Cardiac septum (tissue), 1 donor: ENCODE measurements at places on chromosomes 3 and 15. TPM values are rescaled to one million over a fixed set of nuclear protein-coding genes. Genes with fewer than 3 reads are reported as not detected.

- no peak for DNase-seq
Measured at GRCh38 chr3:14206548-14207177, 28.0 kb downstream of the LSM3 start.

- DNase-seq = no peak
Measured at GRCh38 chr15:76200641-76201105, 110.6 kb downstream of the ETFA start.

GABRB3 gene
- total RNA-seq = 2.7 TPM

BCL2A1 gene
- 1.1 TPM for total RNA-seq

DNA sequence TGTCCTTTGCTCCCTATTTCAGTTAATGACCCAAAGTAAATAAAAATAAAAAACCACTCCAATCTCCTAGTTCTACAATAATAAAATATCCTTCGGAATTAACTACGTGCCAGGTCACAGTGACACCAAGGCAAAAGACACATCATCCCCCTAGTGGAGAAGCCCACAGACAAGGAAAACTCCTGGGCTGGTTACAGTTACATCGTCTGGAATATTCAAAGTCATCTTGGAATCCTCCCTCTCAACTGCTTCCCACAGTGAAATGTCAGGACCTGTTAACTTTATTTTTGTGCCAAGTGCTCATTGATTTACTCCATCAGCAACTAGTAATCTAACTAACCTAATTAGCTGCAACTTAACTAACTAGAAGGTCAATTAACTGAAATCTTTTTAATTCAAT, 349.3 kb downstream of the MAGI1 start:
- DNase-seq = no peak

GRCh38 chr3:180700941-180701340, 21.7 kb upstream of the CCDC39 start:
- DNase-seq = no peak

PPP2R3A gene
- total RNA-seq = 82.8 TPM

ALG3 gene
- 14.1 TPM for total RNA-seq

ANKUB1 gene
- not detected for total RNA-seq

DOCK3 gene
- total RNA-seq = 6.1 TPM

GRCh38 chr15:60605879-60606307, 127.0 kb upstream of the ICE2 start:
- no peak for DNase-seq

HYAL1 gene
- total RNA-seq = 51.6 TPM

GRCh38 chr3:45832699-45833098, 9.2 kb downstream of the LZTFL1 start:
- no peak for DNase-seq

DNA sequence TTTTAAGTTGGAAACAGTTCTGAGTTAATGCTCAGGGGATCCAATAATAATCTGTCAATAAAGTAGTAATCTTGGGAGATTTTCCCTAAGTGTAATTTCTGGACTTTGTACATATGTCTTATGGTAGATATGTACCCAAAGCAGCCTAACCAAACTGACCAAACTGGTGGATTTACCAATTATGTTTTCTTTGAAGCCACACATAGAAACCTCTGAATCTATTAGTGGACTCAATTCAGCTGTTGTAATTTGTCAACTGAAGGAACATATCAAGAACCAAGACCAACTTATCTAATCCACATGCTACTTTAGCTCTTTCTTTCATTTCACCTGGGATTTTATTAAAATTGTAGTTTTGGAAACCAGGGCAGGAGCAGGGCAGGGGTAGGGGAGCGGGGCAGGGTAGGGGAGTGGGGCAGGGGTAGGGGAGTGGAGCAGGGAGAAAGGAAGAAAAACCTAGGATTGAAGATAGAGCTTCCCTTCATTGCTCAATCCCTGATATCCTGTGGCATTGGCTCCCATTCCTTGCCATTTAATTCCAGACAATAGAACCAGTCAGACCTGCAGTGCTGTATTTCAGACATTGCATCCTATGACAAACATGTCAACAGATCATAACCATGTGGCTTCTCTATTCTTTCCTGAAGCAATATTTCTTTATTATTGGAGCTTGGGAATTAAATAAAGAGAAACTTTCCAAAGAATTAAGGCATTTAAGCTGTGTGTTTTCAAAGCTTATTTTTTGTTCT, 101.8 kb downstream of the NFKBIZ start:
- no peak for DNase-seq

GRCh38 chr3:153746211-153746610, 375.0 kb upstream of the ARHGEF26 start:
- no peak for DNase-seq

- no peak for DNase-seq
Measured at GRCh38 chr15:36117296-36117787, 462.1 kb upstream of the CDIN1 start.

DNA sequence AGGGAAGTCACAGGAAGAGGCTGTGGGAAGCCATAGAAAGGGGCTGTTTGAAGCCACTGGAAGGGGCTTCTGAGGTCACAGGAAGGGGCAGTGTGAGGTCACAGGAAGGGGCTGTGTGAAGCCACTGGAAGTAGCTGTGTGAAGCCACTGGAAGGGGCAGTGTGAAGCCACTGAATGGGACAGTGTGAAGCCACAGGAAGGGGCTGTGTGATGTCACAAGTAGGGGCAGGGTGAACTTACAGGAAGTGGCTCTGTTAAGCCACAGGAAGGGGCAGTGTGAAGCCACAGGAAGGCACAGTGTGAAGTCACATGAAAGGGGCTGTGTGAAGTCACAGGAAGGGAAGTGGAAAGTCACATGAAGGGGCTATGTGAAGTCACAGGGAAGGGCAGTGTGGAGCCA, 33.1 kb downstream of the GASK1A start:
- no peak for DNase-seq

GRCh38 chr15:65328506-65329287, 24.2 kb downstream of the RNU5B-1 start:
- no peak for DNase-seq

DNA sequence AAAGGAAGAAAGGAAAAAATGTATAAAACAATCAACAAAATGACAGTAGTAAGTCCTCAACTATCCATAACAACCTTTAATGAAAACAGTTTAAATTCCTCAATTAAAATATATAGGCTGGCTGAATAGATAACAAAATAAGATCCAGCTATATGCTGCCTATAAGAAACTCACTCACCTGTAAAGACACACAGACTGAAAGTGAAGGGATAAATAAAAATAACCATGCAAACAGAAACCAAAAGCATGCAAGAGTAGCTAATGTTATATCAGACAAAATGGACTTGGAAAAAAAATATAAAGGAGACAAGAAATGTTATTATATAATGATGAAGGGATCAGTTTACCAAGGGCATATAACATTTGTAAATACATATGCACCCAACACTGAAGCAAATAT, 51.2 kb downstream of the AP4E1 start:
- no peak for DNase-seq

DNA sequence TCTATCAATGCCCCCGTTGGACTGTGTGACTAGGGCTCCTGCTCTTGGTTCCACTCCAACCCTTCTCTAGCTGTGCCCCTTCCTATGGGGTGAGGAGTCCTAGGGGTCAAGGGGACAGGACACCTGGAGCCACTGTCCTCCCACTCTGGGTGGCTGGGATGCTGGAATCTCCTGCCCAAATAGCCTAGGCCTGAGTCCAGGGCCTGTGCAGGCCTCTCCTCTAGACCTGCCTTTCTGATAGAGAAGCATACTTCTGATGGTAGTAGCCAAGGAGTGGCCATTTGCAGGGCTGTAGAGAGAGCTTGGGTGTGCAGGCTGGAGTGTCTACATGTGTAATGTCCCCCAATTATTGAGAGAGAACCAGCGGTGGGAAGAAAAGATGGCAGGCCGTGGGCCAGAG, 54.2 kb downstream of the ITGA11 start:
- DNase-seq = peak; percentile 53

GRCh38 chr3:127214975-127215374, 22.0 kb downstream of the PRR23E start:
- no peak for DNase-seq

ADPGK gene
- total RNA-seq = 11.1 TPM

GRCh38 chr3:37668818-37669610, 192.7 kb upstream of the CTDSPL start:
- DNase-seq = peak; percentile 81

UBA7 gene
- 20.0 TPM for total RNA-seq

DNA sequence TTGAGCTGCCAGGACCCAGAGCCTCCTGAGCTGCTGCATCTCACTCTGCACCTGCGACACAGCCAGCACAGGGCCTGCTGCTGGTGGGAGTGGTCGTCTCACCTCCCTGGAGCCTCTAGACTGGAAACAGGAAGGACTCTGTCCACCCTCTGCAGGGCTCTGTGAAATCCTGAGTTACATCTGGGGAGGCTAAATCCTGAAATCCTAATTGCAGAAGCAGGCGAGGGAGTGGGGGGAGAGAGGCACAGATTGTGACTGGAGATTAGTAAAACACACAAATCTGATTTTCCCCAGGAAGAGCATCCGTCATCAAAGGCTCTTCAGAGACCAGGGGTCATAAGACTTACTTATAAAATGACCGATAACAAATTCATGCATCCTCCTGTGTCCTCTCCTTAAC, 31.6 kb upstream of the GABRG3 start:
- DNase-seq = no peak

CCDC39 gene
- not detected for total RNA-seq

DNA sequence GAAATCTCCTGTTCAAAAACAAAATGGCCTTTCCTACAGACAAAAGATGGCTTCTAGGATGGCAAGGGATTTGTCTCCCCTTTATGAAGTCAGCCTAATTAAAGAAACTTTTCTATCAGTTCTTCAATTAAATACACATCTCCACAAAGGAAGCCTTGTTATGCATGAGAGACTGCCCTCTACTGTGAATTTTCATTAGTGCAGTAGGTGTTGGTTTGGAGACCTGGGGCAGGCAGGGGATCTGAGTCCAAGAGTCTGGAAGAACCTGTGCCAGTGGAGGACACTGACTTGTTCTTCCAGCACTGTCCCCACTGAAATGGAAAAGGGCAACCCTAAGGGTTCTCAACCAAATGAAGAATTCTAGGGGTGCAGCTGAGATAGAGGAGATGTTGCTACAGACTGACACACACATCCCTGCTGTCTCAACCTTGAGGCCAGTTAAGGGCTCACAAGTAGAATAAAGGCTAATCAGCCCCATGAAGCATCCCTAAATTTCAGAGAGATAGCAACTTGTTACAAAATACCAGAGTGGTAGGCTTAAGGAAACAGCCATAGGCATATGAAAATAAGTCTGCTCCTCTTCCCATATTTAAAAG, 174.0 kb upstream of the PRICKLE2 start:
- DNase-seq = no peak

DNA sequence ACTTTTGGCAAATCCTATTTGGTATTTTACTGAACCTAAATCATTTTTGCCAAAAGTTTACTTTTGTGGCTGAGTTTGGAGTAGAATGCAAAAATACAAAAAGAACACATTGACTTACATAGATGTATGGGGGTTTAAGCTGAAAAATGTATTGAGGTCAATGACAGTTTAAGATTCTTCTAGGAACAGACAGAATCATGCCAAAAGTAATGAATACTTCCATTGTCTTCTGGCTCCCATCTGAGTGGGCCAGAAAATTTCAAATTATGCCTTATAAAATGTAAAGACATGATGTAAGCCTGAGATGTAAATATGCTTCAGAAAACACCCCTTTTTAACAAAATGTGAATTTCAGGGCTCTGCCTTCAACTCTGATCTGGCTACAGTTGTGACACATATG, 375.1 kb upstream of the DPH6 start:
- no peak for DNase-seq

FBXO40 gene
- 147 TPM for total RNA-seq

ZNF197 gene
- total RNA-seq = 13.6 TPM

- no peak for DNase-seq
Measured at GRCh38 chr3:67620869-67621268, 33.5 kb downstream of the SUCLG2 start.

DNA sequence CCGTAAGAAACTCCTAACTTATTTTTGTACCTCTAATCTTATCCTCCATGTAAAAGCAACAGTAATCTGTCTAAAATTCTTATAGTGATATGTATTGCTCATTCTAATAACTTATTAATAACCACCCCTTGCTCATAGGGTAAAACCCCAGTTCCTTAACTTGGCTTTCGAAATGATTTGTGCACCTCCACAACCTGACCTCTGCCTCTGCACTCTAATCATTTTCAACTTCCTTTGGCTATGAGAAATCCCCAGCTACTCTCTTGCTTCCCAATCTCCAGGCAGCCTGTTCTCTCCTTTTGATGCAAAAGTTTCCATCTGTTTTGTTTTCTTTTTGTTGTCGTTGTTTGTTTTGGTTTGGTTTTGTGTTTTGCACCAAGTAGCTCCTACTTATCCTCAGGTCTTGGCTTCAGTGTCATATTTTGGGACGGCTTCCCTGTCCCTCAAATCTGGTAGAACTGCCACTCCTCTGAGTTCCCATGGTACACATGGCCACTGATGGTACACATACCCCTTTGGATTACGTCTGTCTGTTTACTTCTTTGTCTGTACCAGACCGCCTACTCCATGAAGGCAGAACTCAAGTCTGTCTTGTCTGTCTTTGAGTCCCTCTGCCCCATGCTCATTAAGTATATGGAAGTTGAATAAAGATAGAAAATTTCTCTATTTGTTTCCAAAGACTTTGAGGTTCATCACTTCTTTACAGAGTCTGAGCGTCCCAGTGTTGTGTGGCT, 105.6 kb upstream of the TGFBR2 start:
- DNase-seq = no peak

SLC22A13 gene
- 0.22 TPM for total RNA-seq

USF3 gene
- total RNA-seq = 16.3 TPM

GREM1 gene
- total RNA-seq = 0.59 TPM

CCDC54 gene
- total RNA-seq = not detected

- peak; percentile 95 for DNase-seq
Measured at GRCh38 chr3:126355777-126356372, 1.3 kb downstream of the KLF15 start.

GRCh38 chr3:86175051-86175536, 815.9 kb downstream of the VGLL3 start:
- DNase-seq = no peak

DNA sequence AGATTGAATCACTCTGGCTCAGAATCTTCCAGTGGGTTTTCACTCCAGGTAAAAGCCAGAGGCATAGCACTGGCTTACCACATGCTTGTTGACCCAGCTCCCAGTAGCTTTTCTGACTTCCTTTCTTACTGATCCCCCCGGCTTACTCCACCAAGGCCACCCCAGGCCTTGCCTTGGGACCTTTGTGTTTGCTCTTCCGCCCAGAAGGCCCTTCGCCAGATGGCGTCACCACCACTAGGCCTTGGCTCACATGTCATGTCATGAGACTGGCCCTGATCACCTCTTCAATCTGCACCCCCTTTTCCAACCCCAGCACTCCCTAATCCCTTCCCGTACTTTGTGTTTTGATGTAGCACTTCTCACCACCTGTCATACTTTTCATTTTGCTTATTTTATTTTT, 98.5 kb upstream of the UMPS start:
- no peak for DNase-seq
